ENCODE measurements at places on chromosomes 4 and X.

DNA sequence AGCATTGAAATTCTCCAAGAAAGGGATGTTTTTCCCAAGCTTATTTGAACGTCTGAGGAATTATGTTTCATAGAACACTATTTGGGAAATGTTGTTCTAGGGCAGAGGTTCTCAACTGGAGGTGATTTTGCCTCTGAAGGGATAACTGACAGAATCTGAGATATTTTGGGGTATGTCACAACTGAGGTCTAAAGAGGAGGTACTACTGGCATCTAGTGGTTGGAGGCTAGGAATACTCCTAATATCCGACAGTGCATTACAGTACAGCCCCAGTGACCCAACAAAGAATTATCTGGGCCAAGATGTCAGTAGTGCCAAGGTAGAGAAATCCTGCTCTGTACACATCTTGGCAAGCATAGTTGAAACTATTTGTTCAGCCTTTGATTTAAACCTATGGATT lies 6.4 kb downstream of the HSPA4L start:
- DNase-seq, result no peak

DNA sequence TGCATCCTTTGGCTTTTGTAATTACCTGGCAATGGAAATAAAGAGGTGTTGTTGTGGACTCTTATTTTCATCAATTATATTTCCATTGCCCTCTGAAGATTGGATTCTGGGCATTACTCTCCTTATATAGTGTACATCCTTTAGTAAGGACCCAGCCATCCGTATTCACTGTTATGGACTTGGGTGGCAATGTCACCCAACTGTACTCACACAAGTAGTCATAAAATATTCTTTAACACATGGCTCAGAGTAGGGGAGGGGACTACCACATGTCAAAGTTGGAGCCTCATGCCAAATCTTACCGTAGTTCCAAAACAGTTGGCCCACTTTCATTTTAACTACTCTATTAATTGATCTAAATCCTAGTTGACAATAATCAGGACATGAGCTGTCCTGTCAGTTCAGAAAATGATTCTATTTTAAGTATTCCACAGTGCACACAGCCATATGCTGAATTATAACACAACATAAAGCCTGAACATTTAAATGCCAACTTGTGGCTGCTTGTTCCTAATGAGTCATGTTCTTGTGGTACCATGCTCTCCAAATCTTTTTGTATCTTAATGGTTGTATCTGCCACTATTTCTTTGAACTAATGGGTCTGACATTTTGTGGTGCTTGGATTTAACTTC lies 4.9 kb downstream of the FRAS1 start:
- DNase-seq, result peak; percentile 5

DNA sequence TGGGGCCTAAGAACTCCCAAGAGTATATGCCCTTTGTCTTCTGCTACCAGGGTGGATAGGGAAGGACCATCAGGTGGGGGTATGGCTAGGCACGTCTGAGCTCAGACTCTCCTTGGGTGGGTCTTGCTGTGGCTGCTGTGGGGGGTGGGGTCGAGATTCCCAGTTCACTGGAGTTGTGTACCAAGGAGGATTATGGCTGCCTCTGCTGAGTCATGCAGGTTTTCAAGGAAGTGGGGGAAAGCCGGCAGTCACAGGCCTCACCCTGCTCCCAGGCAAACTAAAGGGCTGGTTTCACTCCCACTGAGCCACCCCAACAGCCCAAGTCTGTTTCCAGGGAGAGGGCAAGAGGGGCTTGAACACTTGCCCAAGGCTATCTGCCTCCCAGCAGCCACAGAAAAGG lies 249.7 kb downstream of the NR3C2 start:
- DNase-seq, result no peak

GRCh38 chr4:147610686-147611085 lies 6.5 kb upstream of the TMEM184C start:
- no peak for DNase-seq

GRCh38 chr4:189802884-189803283 lies 137.8 kb upstream of the FRG1 start:
- no peak for DNase-seq
